ENCODE measurements at places on chromosomes 6 and 20.

DNA sequence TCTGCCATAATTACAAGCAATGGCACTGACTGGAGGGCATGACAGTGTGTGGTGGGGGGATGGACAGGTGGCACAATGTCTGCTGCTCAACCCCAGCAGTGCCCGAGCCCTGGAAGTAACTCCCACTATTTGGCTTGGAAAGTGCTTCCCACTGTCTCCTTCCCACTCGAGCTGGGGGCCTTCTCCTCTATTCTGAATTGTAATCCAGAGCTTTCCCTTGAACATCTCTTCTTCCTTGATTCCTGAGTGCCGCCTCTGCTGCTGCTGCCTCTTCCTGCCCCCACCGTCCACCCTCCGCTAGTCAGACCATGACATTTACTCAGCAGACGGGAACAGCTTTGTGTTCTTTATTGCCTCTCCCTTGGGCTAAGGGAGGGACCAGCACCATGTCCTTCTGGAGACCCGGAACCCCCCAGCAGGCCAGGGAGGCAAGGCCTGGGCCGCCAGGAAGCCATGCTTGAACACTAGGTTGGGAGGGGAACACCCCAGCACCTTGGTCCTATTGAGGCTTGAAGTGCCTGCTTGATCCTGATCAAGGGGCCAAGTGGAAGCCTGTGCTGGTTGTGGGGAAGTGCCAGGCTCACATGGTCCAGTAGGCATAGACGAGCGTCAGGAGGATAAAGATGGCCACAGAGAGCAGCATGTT, 17.0 kb downstream of the CCDC167 start:
- DNase-seq = no peak

- no peak for DNase-seq
Observed at GRCh38 chr6:38024908-38025307, 205.4 kb downstream of the ZFAND3 start.

DNA sequence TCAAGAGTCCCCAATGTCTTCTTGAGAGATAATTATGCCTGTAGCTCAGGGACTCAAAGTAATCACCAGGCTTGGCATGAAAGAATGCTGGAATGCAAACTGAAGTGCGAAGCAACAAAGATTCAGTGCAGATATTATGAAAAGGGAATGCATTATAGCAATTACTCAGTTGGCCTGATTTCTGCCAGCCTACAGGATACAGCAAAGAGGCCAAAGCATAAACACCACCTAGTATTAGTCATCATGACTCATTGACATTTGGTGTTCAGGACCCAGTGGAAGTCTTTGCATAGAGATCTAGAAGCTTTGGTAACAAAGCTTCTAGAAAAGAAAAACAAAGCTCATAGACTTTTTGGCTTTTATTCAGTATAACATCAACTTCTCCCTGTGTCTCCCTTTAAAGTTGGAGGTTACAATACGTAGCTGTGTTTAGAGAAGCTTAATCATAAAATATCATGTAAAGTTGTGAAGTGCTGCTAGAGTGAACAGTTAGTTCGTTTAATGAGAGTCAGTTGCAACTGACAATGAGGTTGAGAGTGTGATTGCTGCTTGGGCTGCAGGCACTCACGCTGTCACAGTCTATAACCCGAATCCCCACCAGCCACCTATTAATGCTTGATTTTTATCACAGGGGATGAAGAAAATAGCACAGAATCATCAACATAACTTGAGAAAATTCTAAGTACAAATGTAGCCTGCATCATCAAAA, 932.7 kb downstream of the TFAP2A start:
- peak; percentile 78 for DNase-seq

DNA sequence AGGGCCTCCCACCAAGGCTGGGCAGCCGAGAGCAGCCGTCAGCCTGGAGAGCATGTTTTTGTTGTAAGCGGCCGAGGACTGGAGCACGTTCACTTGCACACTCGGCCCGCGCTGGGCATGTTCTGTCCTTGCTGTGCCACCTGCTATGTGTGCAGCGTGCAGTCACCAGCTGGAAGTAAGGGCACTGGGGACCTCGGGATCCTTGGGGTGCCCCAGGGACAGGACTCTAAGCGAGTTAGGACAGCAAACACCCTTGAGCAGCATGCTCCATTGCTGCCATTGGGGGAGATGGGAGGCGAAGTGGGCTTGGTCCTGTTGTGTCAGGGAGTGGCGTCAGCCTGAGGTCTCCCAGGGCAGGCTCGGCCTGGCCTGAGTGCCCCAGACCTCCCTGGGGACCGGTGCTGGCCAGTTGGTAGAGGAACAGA, 18.6 kb downstream of the DYNLT1 start:
- DNase-seq = no peak

DNA sequence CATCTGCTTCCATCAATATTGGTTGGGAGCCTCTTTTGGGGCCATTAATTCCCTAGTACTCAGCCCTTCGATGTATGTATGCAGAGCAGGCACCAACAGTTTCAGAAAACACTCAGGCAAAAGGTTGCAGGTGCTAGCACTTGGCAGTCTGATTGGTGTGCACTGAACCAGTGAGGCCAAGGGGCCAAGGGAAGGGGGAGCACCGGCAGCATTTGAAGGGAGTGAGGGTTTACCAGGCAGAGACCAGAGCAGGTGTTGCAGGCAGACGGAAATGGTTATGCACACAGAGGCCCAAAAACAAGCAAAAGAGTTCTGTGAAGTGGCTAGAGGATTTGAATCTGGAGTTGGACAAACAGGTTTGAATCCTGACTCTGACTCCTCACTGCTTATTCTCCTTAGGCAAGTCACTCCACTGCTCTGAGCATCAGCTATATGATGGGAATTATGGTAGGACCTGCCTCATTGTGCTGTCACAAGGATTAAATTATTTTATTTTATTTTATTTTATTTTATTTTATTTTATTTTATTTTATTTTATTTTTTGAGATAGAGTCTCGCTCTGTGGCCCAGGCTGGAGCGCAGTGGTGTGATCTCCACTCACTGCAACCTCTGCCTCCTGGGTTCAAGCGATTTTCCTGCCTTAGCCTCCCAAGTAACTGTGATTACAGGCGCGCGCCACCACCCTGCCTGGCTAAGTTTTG, 58.1 kb upstream of the SHLD1 start:
- DNase-seq = no peak

- DNase-seq = no peak
Observed at GRCh38 chr6:151276112-151276740, 36.5 kb downstream of the AKAP12 start.

- DNase-seq = no peak
Observed at GRCh38 chr6:18240230-18240629, 24.1 kb downstream of the DEK start.

- no peak for DNase-seq
Observed at GRCh38 chr20:62201173-62202082, 18.6 kb downstream of the MTG2 start.
